ENCODE measurements at places on chromosomes 16 and 17.

DNA sequence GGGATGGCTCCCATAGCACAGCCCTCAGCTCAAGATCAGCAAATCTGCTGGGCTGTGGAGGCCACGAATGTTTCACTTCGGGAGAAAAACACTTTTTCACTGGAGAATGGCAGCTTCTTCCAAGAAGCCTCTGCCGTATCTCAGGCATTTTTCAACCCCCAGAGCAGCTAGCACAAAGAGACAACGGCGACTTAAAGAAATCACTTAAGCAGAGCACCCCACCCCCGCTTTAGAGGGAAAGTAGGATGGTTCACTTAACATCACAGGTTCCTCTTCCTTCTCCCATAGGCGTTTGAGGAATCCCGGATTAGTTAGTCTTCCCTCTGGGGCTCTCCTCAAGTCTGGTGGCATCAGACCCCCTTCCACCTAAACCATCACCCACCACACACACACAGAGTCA is 27.6 kb downstream of the CYB561 start:
- no peak for DNase-seq

DNA sequence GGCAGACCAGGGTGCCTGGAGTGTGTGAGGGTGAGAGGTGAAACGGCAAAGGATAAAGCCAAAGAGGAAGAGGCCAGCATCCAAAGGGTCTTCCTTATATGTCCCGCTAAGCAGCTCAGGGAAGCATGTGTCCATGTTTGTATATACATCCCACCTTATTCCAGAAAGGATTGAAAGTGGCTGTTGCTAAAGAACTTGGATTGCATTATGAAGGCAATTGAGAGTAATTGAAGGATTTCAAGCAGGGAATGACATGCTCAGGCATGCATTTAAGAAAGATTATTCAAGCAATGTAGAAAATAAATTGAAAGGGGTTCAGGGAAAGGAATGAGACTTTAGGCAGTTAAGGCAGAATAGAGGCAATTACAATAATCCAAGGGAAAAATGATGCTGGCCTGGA is 237.6 kb upstream of the SOX9 start:
- DNase-seq, result no peak

- no peak for DNase-seq
These were observed 15.3 kb downstream of the CORO7 start for GRCh38 chr16:4401094-4401501.

- DNase-seq, result no peak
These were observed 567 bp downstream of the TMEM97 start for GRCh38 chr17:28319598-28319935.

DNA sequence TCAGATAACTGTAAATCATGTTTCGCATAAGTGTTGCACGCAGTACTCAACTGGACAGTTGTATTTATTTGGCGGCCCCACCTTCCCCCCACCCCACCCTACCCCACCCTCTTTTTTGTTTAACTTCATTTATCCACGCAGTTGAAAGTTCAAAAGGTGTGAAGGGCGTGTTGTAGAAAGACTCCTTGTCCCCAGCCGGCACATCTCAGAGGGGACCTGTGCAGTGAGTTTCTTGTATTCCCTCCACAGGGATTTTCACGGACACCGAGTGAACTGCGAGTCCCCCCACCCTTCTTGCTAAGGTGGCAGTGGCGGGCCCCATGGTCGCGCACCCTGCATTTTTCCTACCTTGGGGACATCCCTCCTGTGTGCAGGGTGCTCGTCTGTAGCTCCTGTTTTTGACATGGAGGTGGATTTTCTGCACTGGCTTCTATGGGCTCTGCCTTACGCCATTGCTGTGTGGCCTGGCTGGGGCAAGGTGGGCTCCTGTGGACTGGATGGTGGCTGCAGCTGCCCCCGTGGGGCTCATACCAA is 36.2 kb downstream of the ADCY7 start:
- no peak for DNase-seq

GRCh38 chr16:89242795-89243200 is 25.3 kb downstream of the ZNF778 start:
- DNase-seq, result no peak

DNA sequence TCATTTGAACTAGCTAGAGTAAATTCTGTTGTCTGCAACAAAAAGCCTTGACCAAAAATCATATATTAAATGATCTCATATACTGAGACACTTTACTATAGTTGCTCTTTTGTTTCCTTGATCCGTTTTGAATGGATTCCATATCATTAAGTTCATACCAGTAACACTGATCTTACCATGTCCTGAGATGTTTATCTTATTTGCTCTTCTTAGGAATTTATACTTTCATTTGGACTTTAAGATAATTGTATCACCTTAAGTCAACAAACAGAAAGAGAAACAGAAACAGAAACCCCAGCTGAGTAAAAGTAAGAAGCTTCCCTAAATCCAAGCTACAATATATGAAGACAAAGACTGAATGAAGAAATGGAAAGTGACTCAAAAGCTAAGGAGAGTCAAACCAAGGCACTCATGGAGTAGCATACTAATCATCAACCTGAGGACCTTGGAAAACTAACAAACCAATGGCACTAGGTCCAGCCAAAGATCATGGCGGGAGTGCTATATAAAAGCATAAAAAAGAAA is 106.5 kb upstream of the COX10 start:
- no peak for DNase-seq

- no peak for DNase-seq
These were observed 123.6 kb upstream of the CRHR1 start for GRCh38 chr17:45660474-45660873.

DNA sequence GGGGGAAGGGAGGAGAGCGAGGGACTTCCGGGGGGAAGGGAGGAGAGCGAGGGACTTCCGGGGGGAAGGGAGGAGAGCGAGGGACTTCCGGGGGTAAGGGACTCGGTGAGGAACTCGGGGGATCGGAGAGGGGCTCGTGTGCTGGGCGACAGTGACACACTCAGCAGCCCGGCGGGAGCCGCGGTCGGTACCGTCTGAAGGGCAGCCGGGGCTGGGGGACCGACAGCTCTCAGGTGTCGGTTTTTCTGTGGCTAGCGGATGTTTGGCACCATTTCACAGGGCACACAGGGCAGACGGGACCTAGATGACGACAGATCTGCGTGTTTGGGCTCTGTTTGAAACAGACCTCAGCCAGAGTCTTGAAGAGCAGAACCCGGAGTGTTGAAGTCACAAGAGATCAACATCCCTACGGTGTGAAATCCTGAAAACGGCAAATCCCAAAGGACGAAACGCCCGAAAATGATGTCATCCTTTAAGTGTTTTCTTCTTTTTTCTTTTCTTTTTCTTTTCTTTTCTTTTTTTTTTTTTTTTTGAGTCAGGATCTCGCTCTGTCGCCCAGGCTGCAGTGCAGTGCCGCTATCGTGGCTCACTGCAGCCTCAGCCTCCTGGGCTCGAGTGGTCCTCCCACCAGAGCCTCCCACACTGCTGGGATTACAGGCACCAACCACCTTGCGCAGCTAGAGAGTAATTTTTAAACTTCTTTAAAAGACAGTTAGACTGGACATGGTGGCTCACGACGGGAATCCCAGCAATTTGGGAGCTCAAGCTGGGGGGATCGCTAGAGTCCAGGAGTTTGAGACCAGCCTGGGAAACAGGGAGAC is 23.9 kb downstream of the ZNF778 start:
- peak; percentile 76 for DNase-seq

DNA sequence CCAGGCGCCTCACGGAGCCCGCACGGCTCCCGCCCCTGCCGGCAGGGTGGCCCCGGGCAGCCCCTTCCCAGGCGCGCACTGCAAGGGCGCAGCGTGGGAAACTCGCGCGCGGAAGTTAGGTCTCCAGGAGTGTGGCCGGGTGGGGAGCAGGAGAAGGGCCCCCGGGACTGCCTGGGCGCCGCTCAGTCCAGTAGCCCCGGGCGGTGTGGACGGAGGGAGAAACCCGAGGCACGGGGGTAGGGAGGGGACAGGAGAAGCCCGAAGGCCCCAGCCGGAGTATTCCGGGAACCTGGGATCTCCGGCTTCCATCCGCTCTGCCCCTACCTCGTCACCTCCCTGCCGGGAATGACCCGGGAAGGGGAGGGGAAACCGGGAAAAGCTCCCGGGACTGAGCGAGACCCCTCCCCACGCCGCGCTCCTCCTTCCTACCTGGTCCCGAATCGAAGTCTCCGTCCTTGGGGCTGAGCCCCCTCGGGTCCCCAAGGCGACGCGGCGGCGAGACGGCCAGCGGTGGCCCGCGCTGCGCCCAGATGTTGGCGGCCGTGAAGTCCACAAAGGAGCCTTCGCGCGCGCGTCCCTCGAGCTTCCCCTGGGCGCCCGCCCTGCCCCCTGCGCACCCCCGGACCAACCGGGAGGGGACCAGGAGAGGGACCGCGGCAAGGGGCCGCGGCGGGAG is 418 bp downstream of the SOCS3 start:
- no peak for DNase-seq

GRCh38 chr16:46911038-46911437 is 26.9 kb downstream of the GPT2 start:
- peak; percentile 31 for DNase-seq

DNA sequence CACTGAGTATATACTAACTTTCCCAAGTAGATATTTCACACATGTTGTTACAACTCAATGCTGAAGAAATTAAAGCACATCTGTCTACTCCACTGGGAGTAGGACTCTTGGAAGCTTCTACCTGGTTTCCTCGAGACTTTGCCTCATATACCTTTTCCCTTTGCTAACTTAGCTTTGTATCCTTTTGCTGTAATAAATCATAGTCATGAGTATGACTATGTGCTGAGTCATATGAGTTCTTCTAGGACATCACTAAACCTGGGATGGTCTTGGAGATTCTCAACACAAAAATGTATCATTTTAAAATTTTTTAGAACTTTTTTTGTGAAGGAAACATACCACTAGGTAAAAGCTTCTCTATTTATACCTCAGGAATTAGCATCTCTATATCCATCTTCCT is 39.8 kb downstream of the ABCA5 start:
- DNase-seq, result no peak

GRCh38 chr16:76956394-76956793 is 234.6 kb upstream of the MON1B start:
- no peak for DNase-seq

GRCh38 chr17:65514541-65514940 is 46.9 kb downstream of the AXIN2 start:
- peak; percentile 24 for DNase-seq

- DNase-seq, result no peak
These were observed 19.3 kb downstream of the PLD6 start for GRCh38 chr17:17186551-17187505.

GRCh38 chr16:85101956-85102630 is 10.2 kb downstream of the CIBAR2 start:
- DNase-seq, result no peak

GRCh38 chr16:75160386-75160785 is 12.1 kb downstream of the ZFP1 start:
- no peak for DNase-seq

GRCh38 chr16:58459344-58460218 is 40.4 kb upstream of the NDRG4 start:
- DNase-seq, result peak; percentile 72

GRCh38 chr16:30142672-30143346 is 19.8 kb upstream of the MAPK3 start:
- DNase-seq, result no peak

DNA sequence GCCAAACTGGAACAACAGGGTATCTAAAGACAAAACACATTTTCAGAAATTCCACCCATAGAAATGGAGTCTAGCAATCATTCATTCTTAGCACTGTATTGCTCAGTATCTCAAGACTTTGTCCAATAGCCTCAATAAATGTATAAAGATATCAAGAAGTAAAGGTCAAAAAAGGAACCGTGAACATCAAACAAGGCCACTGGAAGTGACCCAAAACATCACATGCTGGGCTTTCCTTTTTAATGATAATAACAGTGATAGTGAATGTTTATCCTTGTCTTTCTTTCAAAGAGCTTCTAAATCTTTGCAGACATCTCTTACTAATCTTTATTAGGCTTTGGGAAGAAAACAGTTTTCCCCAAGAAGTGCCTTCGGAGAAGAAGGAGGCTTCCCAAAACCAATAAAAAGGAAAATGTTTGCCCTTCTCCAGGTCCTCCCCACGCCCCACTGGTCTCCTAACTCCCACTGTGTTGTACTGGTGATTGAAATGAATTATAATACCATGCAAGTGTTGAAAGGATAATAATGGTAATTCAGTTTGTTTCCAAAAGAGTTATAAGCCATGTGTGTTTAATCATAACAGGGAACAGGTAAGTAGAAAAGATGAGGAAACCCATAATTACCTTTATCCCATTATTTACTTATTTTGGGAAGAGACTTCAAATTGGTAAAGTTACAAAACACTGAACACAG is 18.6 kb downstream of the RNF43 start:
- DNase-seq, result no peak

GRCh38 chr17:29124925-29125273 is 55.3 kb downstream of the MYO18A start:
- no peak for DNase-seq

DNA sequence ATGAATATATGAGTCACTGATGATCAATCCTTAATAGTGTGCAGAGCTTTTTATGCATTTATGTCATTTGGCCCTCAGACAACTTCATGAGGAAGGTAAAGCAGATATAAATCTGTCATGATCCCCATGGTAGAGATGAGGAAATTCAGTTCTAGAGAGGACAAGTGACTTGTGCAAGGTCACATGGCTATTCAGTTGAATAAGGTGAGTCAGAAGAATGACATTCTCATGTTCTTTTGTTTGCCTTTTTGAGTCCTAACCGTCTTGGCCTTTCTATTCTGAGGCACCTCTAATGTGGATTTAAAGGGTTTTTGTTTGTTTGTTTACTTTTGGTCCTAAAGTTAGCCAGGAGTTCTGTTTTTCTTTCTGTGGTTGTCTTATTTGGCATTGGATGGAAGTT is 116.2 kb upstream of the ELAC2 start:
- DNase-seq, result no peak

GRCh38 chr17:76515274-76515949 is 14.2 kb upstream of the RHBDF2 start:
- peak; percentile 94 for DNase-seq

DNA sequence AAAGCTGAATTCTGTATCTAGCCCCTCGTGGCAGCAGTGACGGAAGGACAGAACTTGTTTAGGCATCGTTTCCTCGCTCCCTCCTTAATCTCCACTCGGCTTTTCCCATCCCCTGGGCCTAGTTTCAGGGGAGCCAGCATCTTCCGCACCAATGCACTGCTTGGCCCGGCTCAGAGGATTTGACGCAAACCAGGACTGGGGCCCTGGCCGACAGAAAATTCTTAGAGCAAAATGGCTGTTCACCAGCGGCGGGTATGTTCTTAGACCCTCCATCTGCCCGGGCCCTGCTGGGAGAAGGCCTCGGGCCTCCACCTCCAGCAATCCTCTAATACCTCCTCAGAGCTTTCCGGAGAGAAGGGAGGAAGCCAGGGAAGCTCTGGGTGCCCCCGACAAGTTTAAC is 54.6 kb downstream of the TBC1D16 start:
- DNase-seq, result no peak

DNA sequence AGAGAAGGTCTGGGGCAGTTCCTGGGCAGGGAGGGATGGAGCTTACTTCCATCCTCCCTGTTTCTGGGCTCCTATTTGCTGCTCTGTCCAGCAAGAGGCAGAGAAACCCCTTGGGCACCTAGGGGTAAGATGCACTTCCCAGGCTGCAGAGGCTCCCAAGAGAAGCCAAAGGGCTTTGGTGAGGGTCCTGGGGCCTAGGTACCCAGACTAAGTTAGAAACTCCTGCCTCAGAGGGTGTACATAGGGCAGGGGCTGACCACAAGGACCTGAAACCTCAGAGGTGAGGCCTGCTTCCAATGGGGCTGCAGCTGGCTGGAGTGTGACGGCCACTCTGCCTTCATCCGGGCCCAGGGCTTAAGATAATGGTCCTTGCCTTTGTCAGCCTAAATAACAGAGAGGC is 1.6 kb upstream of the ARMC7 start:
- DNase-seq, result no peak

All from activated CD4-positive, alpha-beta T cell treated with anti-CD3 and anti-CD28 coated beads, Interleukin-2, amount 50 U/mL, for 16 hours (primary cell).